ENCODE measurements at places on chromosomes 2 and 18. TPM values are rescaled to one million over a fixed set of nuclear protein-coding genes. Genes with fewer than 3 reads are reported as not detected.

Gene GPN1
- polyA plus RNA-seq, result 31.2 TPM

GRCh38 chr2:14297340-14297739, 335.2 kb upstream of the LRATD1 start:
- no peak for DNase-seq

- no peak for DNase-seq
Observed at GRCh38 chr18:25349926-25350487, 2.0 kb downstream of the ZNF521 start.

- DNase-seq, result no peak
Observed at GRCh38 chr2:9285385-9285920, 78.8 kb downstream of the ASAP2 start.

DNA sequence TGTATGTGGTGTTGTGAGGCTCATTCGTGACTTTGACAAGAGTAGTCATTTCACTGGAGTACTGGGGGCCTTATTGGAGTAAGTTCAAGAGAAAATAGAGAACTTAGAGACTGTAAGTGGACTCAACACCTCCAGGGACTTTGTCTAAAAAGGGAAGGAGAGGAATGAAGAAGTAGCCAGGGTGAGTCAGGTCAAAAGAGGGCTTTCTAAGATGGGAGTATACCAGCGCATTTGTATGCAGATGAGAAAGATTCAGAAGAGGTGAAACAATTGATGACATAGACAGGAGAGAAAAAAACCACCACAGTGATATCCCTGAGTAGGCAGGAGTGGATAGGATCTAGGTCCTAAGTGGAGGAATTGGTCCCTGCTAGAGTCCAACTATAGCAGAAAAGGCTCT, 246.8 kb downstream of the IKZF2 start:
- DNase-seq, result no peak

- no peak for DNase-seq
Observed at GRCh38 chr18:66222174-66222573, 381.7 kb downstream of the CDH19 start.
